ENCODE measurements at places on chromosomes 13 and 19. TPM values are rescaled to one million over a fixed set of nuclear protein-coding genes. Genes with fewer than 3 reads are reported as not detected.

PPP1R13L gene
- total RNA-seq: 32.9 TPM

DNA sequence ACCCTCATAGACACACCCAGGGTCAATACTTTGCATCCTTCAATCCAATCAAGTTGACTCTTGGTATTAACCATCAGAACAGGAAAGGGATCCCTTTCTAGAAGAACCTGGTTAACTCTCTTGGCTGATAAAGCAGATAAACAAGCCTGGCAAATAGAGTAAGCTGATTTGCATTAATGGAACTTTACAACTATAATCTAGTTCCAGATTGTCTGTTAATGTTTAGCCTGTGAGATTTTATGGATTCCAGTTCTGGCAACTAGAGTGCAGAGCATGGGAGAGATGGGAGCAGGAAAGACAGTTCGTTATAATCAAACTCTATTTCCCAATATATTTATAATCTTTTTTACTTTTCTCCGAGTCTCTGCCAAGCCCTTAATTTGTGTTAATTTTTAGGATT is 272.6 kb upstream of the KLHL1 start:
- H3K4me1 ChIP-seq: peaks cover 14% of the 10 kb centered on the region
- DNase-seq: no peak
- H3K27ac ChIP-seq: no peak overlapping the region
- H3K36me3 ChIP-seq: no peaks in the 10 kb centered on the region
- no peak overlapping the region for H3K4me3 ChIP-seq

GRCh38 chr19:33382982-33383381 is 9.5 kb downstream of the CEBPG start:
- DNase-seq: no peak
- no peaks in the 10 kb centered on the region for H3K27me3 ChIP-seq
- H3K36me3 ChIP-seq: no peaks in the 10 kb centered on the region
- H3K4me1 ChIP-seq: peaks cover 28% of the 10 kb centered on the region
- no peak overlapping the region for H3K27ac ChIP-seq

DNA sequence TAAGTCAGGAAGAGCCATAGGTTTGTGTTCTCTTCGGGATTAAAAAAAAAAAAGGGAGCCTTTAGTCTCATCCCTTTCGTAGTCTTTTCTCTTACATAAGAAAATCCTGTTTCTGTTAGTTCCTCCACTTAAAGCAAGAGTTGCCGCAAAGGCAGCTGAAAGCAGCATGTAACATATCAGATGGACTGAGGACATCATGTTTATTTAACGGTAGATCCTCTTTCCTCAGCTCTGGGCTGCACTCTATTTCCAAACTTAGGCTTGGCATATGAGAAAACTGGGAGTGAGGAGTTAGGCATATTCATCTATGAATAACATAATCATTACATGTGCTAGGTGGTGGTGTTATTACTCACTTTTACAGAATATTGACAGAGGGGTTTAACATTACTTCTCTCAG is 391.2 kb downstream of the KLF12 start:
- no peak overlapping the region for H3K27ac ChIP-seq
- no peak for DNase-seq
- H3K27me3 ChIP-seq: no peaks in the 10 kb centered on the region
- no peaks in the 10 kb centered on the region for H3K4me1 ChIP-seq

GRCh38 chr19:4052114-4052992 is 14.3 kb downstream of the ZBTB7A start:
- no peak overlapping the region for H3K4me3 ChIP-seq
- no peaks in the 10 kb centered on the region for H3K27me3 ChIP-seq
- peaks cover 31% of the 10 kb centered on the region for H3K4me1 ChIP-seq
- H3K27ac ChIP-seq: peak overlapping the region; percentile 62
- peak; percentile 76 for DNase-seq
- H3K36me3 ChIP-seq: peaks cover 13% of the 10 kb centered on the region

DNA sequence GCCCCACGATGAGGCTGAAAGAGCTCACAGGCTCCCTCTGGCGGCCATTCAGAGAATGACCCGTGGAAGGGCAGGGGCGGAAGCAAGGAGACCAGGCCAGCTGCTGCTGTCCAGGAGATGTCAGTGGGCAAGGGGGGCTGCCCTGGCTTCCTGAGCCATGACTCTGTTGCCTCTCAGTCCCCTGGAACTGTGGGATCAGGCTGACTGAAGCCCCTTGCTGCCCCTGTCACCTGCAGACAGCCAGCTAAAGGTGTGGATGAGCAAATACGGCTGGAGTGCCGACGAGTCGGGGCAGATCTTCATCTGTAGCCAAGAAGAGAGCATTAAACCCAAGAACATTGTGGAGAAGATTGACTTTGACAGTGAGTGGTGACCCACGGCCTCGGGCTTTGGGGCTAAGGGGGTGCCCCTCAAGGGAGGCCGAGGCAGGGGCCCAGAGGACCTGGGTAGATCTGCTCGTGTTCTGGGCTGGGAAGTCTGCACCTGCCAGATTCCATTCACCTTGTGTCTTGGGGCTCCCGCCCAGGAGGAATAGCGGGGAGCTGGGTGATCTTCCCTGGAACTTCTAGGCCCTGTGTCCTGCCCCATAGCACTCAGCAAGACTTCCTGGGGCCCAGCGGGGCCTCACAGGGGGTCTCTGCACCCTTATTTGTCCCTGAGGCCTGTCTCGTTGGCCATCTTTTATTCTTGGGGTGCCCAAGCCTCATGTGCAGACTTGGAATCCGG is 12.5 kb upstream of the ACTN4 start:
- H3K27ac ChIP-seq: peak overlapping the region; percentile 17
- peak; percentile 82 for DNase-seq
- no peaks in the 10 kb centered on the region for H3K27me3 ChIP-seq
- peaks cover 11% of the 10 kb centered on the region for H3K36me3 ChIP-seq

Data from body of pancreas (tissue), 4 donors.